HCT116 (cell line): ENCODE measurements at places on chromosomes 11 and 22.

GRCh38 chr11:57937431-57937830, 86.2 kb upstream of the OR9Q1 start:
- DNase-seq, result no peak

GRCh38 chr11:58905011-58905720, 34.1 kb upstream of the GLYATL1 start:
- DNase-seq, result no peak

DNA sequence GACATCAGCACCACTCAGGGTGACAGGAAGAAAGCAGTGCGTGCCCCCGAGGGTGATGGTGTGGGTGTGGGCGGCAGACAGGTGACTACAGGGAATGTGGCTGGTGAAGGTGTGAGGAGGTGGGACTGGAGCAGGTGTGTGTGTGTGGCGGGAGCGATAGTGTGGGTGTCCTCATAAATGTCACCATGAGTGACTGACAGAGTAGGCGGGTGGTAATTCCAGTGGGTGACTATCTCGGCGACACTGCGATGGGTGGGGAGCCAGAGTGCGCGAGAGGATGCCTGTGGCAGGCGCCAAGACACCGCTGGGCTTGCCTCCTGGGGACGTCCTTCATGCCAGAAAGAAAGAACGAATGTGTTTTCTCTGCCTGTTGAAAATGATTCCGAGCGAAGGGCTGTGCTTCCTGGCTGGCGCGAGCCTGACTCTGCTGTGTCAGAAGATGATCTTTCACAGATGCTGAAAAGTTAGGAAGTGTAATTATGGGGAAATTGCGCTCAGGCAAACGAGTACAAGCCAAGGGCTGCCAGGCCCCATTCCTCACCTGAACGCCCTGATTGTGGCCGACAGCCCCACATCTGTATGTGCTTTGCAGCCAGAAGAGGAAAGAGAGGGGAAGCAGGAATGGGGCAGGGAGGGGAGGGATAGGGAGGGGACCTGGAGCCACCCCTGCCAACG, 98.8 kb upstream of the CD82 start:
- no peak for DNase-seq

GRCh38 chr22:41198027-41198580, 7.0 kb upstream of the L3MBTL2 start:
- no peak for DNase-seq

- no peak for DNase-seq
These were observed 907.4 kb upstream of the RAG2 start for GRCh38 chr11:37505406-37505805.

DNA sequence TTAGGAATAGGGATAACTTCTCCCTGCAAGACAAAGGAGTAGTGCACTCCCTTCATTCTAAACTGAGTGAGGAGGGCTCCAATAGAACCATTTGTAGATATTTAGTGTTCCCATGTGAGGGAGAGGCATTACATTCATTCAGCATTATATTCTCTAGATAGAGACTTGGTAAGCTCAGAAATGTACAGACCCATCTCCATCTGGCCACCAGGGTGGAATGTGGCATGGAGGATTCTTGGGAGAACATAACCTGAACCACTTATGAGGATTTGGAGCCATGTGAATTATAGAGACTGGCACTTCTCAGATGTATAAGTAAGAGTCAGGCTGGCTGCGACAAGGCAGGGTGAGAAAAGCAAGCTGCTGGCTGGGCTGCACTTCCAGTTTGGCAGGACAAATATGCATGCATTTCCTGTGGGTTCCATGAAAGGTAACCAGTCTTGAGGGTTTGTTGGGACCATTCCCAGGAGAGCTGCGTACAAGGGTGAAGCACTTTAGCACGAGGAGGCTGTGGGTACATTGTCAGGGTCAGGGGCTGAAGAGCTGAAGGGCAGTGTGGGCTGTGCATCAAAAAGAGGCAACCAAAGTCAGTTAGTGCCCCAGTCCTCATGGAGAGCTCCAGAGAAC, 9.2 kb downstream of the RRP8 start:
- DNase-seq, result no peak

GRCh38 chr11:33362051-33362910, 105.1 kb downstream of the HIPK3 start:
- DNase-seq, result peak; percentile 32

- no peak for DNase-seq
These were observed 1112.0 kb upstream of the RAG2 start for GRCh38 chr11:37710031-37710430.

- DNase-seq, result no peak
These were observed 14.8 kb downstream of the OR51E2 start for GRCh38 chr11:4682623-4683419.

DNA sequence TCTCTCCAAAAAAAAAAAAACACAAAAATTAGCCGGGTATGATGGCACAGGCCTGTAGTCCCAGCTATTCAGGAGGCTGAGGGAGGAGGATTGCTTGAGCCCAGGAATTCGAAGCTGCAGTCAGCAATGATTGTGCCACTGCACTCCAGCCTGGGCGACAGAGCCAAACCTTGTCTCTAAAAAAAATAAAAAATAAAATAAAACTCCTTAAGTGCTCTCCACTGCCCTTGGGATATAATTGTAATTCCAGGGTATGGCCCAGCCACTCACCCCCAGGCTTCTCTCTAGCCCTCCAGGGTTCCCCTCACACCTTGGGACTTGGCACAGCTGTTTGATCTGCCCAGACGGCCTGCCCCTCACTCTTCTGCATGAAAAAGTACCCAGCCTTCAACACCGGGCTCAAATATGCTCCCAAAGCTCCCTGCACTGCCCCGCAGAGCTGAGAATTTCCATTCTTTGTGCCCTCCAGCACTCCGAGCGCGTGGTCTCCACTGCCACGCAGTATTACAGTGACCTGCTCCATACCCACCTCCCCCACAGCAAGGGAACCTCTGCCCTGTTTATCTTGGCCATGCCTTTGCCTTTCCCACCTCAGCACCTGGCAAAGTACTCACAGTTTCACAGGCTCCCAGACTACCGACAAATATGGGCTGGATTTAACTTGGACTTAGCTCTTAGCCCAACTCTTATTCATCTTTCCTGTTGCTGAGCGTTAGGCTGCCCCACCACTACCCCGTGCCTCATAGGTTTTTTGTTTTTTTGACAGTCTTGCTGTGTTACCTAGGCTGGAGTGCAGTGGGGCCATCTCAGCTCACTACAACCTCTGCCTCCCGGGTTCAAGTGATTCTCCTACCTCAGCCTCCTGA, 7.6 kb upstream of the FTH1 start:
- no peak for DNase-seq

GRCh38 chr11:130452176-130452575, 3.7 kb downstream of the ADAMTS15 start:
- no peak for DNase-seq

DNA sequence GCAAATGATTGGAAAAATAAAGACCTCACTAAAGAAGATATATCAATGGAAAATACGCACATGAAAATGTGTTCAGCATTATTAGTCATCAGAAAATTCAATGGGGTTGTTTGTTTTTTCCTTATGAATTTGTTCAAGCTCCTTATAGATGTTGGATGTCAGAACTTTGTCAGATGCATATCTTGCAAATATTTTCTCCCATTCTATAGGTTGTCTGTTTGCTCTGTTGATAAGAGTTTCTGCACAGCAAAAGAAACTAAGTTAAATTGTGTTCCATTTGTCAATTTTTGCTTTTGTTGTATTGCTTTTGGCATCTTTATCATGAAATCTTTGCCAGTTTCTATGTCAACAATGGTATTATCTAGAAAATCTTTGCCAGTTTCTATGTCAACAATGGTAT, 633.9 kb upstream of the CHORDC1 start:
- DNase-seq, result no peak

- no peak for DNase-seq
These were observed 97.6 kb downstream of the EMSY start for GRCh38 chr11:76542436-76542835.

- DNase-seq, result no peak
These were observed 55.2 kb upstream of the RPS13 start for GRCh38 chr11:17132654-17133053.

DNA sequence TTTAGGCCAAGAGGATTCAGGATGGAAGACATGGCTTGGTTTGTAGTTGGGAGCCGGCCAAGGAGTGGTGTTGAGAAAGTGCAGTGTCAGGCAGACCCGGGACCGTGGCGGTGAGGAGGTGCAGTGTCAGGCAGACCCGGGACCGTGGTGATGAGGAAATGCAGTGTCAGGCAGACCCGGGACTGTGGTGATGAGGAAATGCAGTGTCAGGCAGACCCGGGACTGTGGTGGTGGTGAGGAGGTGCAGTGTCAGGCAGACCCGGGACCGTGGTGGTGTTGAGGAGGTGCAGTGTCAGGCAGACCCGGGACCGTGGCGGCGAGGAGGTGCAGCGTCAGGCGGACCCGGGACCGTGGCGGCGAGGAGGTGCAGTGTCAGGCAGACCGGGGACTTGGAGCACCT, 59.7 kb downstream of the LRP5 start:
- no peak for DNase-seq

DNA sequence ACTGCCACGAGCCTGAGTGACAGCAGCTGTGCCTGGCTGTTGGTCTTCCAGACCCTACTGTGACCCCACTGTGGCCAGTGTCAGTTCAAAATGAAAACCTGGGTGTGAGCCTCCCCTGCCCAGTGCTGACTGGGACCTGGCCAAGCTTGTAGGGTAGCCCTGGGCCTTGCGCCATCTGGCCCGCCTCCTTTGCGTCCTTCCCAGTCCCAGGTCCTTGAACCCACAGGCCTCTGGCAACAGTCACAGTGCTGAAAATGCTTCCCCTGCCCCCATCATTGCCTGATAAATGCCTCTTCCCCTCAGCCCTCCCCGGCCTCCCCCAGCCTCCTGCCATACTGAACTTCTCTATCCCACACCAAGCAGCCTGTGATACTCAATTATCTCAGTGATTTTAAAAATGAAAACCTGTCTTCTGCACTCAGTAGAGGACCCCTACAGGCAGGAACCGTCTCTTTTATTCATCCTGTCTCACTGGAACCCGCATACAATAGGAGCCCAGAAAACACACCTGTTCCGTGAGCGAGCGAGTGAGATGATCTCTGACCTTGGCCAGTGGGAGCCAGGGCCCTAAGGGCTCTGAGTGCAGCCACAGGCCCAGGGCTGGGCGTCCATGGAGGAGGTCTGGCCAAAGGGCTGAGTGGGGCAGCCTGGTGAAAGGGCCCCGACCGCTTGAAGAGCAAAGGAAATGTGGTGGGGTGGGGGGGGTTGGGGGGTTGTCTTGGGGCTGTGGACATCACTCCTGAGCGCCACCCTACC, 49.7 kb upstream of the TTLL12 start:
- DNase-seq, result no peak

DNA sequence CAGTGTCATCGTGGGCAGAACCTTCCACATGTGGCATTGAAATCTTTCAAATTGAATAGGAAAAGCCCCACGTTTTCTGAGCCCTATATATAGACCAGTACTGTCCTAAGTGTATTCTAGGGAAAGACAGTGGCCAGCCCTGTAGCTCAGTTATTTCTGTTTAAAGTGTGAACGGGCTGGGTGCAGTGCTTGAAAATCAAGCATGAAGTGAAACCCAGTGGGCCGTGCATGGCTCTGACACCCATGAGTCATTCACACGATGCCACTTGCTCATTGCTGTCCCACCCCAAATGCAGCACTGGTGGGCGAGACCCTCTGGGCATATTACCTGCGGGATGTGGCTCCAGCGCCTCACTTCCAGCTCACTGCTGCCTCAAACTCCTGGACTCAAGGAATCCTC, 29.8 kb upstream of the CCDC188 start:
- DNase-seq, result no peak

GRCh38 chr11:44940404-44940803, 10.3 kb downstream of the TP53I11 start:
- DNase-seq, result no peak
